ENCODE measurements at places on chromosomes 16 and 17.

GRCh38 chr17:13230350-13231264 is 212.8 kb upstream of the ELAC2 start:
- no peak for DNase-seq

GRCh38 chr17:81586096-81586495 is 33.9 kb upstream of the FAAP100 start:
- DNase-seq, result no peak

DNA sequence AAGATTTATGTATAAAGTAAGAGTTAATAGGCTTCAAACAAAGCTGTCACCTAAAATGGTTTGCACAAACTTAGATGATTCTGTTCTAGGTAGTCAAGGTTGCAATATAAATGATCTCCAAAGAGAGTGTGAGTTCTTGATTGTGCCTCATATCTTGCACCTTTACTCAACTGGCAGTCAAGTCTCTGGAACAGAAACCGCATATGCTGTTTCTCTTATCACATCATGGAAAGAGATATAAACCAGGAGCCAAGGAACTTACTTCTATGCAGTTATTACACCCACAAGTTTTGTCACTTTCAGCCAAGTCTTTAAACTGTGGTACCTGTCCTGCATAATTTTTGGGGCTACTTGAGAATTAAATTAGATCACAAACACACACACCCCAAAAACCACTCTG is 5.2 kb downstream of the SSH2 start:
- no peak for DNase-seq

DNA sequence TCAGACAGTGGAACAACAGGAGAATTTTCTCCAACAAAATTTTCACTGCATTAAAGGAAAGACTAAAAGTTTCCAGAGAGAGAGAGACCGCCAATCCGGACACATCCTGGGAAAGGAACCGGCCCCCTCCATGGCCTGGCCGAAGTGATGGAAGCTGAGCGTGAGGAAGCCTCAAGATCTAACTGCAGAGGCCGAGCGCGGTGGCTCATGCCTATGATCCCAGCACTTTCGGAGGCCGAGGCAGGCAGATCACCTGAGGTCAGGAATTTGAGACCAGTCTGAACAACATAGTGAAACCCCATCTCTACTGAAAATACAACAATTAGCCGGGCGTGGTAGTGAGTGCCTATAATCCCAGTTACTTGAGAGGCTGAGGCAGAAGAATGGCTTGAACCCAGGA is 3.9 kb downstream of the CTRB2 start:
- DNase-seq, result no peak

- DNase-seq, result no peak
Measured at GRCh38 chr16:66695935-66696668, 441 bp downstream of the CMTM4 start.

DNA sequence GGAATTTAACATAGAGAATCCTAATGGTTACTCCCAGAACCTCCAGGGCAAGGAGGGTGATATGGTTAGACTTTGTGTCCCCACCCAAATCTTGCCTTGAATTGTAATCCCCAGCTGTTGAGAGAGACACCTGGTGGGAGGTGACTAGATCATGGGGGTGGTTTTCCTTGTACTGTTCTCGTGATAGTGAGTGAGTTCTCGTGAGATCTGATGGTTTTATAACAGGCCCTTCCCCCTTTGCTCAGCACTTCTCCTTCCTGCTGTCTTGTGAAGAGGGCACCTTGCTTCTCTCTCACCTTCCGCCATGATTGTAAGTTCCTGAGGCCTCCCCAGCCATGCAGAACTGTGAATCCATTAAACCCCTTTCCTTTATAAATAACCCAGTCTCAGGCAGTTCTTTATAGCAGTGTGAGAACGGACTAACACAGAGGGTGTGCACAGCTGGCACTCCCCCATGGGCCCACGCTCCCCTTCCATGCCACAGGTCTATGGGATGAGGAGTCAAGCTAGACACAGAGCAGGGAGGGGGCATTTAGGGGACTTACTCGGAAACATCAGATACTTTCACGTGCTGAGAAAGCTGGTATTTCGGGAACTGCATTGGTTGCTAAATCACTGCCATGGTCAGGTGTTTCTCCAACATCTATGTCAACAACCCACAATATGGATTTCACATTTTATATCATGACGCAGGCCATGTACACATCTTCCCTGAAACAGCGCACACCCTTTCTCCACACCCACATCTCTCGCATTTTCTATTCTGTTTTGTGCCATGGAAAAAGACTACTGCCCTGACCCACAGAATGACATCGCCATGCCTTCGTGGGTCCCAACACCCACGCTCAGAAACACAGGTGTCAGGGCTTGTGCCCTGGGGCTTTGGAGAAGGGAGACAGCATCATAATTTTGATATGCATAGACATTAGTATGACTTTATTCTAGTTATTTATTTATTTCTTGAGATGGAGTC is 199.1 kb upstream of the GSE1 start:
- DNase-seq, result no peak

- no peak for DNase-seq
Measured at GRCh38 chr17:29084541-29085146, 41.7 kb downstream of the PIPOX start.

- DNase-seq, result no peak
Measured at GRCh38 chr16:90004577-90004976, 14.7 kb downstream of the DBNDD1 start.

DNA sequence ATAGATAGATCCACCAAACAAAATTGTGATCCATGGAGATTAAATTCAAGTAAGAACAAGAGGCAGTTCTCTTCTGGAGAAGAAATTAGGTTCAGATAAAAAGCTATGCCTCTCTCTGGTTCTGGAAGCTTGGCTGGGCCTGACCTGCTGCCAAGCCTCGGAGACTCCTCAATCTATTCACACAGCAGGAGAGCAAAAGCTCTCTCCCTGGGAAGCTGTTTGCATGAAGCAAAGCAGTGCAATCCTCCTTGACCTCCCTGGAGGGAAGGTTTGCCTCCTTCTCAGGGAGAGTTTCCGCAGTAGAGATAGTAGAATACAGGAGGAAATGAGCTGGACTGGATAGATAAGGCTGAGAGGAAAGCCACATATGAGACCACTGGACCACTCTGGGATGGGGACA is 78.1 kb upstream of the GNAO1 start:
- DNase-seq, result no peak

- DNase-seq, result no peak
Measured at GRCh38 chr17:48549281-48549630, 4.3 kb upstream of the HOXB2 start.

- DNase-seq, result no peak
Measured at GRCh38 chr17:13749166-13749890, 147.6 kb upstream of the HS3ST3A1 start.

DNA sequence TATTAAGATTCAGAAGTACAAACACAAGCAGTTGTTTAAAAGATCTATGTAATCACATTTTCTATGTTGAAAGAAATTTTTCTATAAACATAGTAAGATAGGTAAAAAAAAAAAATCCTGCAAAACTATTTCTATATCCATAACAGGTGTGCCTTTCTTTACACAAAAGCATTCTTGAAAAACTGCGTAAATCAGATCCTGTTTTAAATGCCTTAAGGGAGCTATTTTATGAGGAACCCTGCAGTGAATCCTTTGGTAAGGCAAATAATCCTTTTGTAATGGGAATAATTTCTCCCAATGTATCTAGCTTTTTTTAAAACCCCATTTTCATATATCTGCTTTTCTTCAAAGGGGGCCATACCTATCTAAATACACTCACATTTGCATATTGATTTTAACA is 157.3 kb downstream of the AATF start:
- no peak for DNase-seq

- no peak for DNase-seq
Measured at GRCh38 chr16:19883296-19883965, 1.2 kb downstream of the GPRC5B start.

- DNase-seq, result no peak
Measured at GRCh38 chr17:74805591-74805991, 29.4 kb upstream of the NAT9 start.

- no peak for DNase-seq
Measured at GRCh38 chr16:19694989-19695388, 23.0 kb downstream of the KNOP1 start.

- no peak for DNase-seq
Measured at GRCh38 chr17:49616601-49617131, 41.0 kb downstream of the NXPH3 start.

DNA sequence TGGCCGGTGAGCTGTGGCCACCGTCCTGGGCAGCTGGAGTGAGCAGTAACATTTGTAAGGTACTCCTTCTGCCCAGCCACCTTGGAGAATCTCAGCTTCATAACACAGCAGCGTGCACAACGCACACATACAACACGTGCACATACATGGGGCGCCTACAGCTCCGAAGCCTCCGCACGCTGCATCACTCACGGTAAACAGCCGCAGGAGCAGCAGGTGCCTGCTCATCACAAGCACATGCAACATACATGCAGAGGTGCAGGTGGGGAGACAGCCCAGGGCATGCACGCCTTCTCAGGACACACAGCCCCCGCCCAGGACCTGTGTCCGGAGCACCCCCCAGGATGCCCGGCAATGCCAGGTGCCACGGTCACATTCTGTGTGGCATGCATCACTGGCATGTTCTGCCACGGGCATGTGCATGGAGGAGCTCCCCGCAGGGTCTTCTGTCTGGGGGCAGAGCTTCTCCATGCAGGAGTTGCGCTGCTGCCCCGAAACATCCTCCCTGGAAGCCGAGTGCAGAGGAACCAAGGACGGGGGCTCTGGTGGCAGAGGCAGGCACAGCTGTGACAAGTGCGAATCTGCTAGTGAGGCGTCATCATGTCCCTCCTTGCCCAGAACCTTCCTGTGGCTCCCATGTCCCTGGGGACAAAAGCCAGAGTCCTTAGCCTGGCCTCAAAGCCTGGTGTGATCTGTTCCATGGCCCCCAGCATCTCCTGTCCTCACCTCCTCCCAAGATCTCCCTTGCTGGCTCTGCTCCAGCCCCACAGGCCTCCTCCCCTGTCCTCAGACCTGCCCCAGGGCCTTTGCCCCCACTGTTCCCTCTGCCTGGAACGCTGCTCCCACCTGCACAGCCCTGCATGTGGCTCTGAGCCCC is 184.0 kb upstream of the GSE1 start:
- no peak for DNase-seq

DNA sequence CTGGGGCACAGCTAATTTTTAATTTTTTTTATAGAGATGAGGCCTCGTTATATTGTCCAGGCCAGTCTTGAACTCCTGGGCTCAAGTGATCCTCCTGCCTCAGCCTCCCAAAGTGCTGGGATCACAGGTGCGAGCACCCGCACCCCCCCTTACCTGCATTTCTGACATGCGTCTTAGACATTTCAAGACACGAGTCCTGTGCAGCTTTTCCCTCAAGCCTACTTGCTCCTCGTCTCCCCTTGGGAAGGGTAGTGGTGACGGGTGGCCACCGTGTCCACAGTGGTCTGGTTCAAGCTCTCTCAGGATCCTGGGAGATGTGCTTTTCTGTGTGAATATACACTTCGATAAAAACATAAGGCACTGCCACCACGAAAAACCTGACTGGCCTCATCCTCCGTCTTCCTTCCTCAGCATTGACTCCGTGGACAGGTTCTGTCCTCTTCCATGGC is 9.6 kb downstream of the CANT1 start:
- DNase-seq, result no peak

DNA sequence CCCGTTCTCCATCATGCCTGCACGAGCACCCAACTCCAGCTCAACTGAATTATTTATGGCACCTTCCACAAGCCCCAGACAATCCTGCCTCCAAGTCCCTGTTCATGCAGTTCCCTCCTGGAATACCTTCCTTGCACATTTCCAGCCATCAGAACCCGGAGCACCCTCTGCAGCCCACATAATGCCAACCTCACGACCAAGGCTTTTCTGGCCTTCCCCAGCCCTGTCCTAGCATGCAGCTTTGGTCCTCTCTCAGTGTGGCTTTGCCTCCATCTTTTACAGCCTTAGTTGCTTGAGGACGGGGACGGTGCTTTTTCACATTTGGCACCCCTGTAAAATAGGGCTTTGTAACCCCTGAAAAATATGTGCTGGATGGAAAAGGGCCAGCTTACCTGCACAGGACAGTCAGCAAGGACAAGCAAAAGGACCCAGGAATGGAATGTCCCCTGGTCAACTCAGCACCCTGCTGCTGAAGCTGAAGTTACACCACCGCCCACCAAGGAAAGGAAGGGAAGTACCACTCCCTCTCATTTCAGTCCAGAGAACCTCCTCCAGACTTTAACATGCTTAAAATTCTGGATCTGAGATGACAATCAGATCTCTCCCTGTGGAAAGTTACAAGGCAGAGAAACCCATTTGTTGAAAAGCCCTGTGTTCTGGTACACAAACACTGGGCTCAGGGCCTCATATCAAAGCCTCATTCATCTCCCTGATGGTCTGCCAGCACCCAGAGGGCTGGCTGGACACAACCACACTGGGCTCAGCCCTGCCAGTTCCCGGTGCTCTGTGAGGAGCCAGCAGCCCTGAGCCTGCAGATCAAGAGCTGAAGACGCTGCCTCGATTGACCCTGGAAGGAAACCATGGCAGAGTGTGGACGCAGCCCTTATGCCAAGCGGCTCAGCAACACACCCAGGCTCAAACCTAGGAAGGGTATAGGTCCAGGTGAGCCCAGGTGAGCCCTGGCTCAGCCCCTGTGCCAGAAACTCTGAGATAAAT is 2.9 kb downstream of the SLC39A11 start:
- DNase-seq, result no peak

DNA sequence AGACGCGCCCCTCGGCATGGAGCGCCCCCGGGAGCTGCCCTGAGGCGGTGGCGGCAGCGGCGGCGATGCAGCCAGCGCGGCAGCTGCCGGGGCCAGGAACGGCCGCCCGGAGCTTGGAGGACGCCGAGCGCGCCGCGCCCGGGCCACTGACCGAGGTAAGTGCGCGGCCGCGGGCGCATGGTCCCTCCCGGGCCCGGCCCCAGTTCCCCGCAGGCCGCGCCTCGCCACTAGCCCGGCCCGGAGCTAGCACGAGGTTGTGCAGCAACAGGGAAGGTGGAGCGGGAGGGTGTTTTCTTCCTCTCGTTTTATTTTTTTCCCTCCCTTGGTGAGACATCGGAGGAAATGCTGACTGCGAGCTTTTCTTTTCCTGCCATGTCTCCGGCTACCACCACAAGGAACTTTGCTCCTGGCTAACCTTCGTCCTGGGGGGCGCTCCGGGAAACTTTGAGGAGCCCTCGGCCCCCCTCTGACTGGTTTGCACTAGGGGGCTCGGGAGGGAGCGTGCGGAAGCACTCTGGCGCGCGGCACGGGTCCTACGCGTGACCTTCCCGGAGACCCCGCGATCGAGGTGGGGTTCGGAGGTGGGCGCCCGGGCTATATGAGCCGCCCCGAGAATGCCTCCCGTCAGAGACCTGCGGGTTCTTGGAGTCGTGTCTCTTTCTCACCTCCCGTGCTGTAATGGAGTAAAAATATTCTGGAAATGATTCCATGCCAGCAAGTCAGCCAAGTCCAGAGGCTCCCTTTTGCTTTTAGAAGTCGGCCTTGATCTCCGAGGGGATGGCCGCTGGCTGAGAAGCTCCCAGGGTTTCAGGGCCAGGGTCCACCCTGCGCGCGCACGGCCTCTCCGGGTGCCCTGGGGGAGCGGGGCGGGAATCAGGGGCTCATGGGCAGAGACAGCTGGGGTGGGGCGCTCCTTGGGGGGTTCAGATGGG is 868 bp downstream of the KCNJ12 start:
- no peak for DNase-seq
